ENCODE measurements at places on chromosomes 1 and 21.

GRCh38 chr1:10640843-10641553, 155.4 kb downstream of the CASZ1 start:
- DNase-seq = no peak

DNA sequence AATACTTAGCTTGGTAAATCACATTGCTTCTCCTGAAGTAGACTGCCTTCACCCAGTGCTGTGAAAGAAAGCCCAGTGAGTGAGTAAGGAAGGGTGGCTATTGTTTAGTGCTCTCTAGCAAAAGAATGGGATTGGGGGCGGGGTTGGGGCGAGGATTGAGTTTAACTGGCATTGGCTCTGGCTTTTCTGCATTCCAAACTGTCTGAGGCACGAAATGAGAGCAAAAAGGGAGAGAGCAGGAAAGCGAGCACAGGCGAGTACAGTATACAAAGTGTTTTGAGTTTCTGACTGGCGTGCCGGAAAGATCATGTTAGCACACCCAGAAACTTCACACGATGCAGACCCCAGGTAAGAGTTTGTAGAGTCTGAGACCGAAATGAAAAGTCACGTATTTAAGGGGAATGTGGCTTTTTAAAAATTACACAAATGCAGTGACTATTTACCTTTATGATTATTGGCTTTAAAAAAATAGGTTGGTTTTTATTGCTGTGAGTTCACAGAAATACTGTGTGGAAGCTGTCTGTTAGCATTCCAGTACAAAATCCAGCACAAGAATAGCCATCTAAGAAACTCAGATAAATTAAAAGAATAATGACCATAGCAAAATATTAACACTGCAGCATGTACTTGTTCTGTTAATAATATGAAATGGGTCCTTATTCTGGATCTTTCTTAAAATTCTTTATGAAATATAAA, 155.4 kb downstream of the CLEC20A start:
- no peak for DNase-seq

- no peak for DNase-seq
Observed at GRCh38 chr1:65688848-65689247, 103.8 kb upstream of the PDE4B start.

DNA sequence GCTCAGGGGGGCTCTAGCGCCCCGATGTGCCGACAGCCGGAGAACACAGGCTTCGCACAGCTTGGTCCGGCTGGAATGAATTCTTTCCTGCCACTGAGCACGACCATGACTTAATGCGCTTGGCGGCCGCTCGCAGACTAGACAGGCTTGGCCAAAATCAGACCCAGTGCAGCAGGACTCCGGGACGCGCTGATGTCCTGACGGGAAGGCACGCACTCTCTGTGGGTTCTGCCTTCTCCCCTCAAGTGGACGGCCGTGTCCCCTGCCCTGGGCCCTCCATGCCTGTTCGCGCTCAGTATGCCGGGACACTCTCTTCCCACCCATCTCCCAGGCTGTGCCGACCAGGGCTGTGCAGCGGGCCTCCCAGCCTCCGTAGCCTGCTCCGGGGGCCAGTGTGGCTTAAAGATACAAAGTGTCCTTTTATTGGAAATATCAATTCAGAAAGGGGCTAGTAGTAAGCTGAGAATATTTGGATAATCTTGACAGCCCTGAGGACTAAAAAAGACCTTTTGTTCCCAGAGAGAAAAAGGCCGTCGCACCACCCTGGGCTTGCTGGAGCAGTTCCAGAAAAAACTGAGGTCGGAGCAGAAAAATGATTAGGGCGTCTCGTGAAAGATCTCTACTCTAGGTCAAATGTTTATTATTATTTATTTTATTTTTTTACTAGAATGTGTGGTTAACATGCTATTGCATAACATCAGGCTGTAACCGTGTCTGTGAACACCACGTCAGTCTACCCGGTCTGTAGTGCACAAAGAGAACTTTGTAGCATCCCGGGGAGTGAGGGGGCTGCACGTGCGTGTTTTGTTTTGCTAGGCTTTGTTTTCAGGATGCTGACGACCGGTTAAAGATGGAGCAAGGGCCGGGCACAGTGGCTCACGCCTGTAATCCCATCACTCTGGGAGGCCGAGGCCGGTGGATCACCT, 88.1 kb upstream of the ARHGEF16 start:
- no peak for DNase-seq

- DNase-seq = no peak
Observed at GRCh38 chr1:215477632-215478031, 89.5 kb upstream of the KCTD3 start.

GRCh38 chr1:22055463-22055862, 3.0 kb downstream of the CDC42 start:
- no peak for DNase-seq

GRCh38 chr1:14894811-14895560, 258.6 kb upstream of the TMEM51 start:
- DNase-seq = no peak
